ENCODE measurements at places on chromosomes 16 and 17.

DNA sequence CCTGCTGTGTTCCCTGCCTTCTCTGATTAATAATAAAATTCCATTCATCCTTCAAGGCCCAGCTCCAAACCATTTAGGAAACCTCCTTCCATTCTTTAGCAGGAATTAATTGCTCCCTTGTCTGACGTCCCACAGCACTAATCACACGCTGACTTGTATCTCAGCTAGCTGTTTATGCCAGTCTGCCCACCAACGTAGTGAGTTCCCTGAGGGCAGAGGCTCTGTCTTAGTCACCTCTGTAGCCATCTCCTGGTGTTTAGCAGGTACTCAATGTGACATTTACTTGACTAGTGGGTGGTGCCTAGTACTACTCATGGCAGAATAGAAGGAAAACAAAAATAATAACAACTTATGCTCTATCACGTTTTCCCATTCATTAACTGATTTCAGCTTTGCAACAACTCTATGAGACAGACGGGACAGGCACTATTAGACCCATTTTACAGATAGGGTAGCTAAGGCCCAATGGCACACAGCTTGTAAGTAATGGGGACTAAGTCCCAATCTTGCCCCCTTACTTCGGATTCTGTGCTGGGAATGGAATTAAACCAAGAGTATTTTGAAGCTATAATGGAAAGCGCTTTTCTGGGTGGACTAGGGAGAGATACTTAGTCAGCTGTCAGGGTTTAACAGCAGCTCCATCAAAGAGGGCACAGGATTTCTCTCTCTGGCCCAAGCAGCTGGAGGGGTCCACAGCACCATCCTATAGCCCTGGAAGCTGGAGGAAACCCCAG is 931 bp upstream of the WIPF2 start:
- DNase-seq: no peak

GRCh38 chr17:6473128-6473767 is 29.0 kb downstream of the PIMREG start:
- DNase-seq: peak; percentile 4

DNA sequence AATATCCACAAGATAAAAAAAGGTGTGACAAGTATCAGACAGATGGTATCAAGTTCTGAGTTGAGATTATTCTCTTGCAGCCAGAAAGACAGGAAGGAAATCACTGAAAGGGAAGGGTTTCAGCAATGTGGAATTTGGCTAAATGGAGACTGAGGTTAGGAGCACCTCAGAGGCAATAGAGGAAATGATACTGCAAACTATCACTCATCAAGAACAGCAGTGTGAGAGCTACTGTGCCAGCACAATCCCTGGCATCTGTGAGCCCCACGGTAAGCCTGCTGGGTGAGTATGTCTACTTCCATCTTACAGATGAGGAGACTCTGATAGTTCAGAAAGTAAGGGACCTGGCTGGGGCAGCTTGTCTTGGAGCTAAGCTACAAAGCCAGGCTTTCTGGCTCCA is 162.0 kb downstream of the SALL1 start:
- no peak for DNase-seq

- DNase-seq: no peak
Measured at GRCh38 chr16:30760577-30761426, 1.1 kb downstream of the CFAP119 start.

DNA sequence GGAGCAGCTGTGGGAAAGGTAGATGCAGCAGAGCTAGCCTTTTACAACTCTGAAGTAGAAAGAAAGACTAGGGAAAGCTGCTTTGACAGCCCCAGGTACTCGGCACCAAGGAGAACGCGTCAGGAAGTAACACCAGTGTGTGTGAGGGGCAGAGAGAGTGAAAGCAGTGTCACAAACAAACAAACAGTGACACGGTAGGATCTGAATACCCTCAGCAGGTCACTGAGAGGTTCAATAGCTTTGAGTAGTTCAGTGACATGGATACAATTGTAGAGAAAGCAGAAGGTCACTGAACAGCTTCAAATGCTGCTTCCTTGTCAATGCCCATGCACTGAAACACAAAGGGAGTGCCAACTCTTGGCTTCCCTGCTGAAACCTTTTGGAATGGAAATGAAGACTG is 150.3 kb upstream of the C17orf78 start:
- DNase-seq: no peak

DNA sequence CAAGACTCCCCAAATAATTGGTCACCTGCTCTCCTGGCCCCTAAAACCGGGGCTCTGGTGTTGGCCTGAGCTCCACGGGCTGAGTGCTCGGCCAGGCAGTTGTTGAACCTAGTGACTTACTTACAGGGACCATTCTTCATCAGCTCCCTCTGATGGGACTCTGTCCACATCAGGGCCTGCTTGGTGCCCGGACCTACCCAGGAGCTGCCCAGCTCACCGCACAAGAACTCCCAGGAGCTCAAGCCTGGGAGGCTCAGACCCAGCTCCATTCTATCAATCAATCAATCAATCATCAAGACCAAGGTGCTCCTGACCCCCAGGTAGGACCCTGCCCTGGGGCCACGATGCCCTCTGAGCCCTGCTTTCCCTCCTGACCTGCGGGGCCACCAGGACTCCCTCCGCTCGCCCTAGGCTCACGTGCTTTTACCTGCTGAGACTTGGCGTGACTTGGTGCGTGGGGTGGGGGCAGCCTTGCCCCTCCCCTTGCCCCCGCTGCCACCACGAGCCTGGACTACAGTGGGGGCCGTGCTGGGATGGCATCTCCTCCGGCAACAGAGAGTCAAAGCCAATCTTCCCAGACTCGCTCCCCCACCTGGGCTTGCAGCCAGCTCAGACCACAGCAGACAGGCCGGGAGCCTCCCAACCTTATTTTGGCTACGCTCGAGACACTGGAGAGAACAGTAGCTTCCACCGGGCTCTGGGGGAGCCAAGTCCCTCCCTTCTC is 15.7 kb downstream of the IL34 start:
- no peak for DNase-seq

- DNase-seq: no peak
Measured at GRCh38 chr16:88669980-88670379, 7.1 kb upstream of the MVD start.

- DNase-seq: no peak
Measured at GRCh38 chr16:11670171-11671131, 2.2 kb downstream of the SNN start.

DNA sequence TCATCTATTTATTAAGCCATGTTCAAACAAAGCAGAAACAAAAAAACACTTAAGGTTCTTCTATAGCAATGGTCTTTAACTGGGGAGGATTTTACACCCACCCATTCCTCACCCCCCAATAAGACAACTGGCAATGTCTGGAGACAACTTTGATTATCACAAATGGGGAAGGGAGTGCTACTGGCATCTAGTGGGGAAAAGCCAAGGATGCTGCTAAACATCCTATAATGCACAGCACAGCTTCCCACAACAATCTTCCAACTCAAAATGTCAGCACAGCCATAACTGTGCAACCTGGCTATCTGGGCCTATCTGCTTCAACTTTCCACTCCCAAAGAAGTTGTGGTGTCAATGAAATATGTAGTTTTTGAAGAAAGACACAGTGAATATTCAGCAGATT is 1044.4 kb downstream of the CDH8 start:
- DNase-seq: no peak

GRCh38 chr17:60971515-60972369 is 294.1 kb downstream of the BCAS3 start:
- no peak for DNase-seq

DNA sequence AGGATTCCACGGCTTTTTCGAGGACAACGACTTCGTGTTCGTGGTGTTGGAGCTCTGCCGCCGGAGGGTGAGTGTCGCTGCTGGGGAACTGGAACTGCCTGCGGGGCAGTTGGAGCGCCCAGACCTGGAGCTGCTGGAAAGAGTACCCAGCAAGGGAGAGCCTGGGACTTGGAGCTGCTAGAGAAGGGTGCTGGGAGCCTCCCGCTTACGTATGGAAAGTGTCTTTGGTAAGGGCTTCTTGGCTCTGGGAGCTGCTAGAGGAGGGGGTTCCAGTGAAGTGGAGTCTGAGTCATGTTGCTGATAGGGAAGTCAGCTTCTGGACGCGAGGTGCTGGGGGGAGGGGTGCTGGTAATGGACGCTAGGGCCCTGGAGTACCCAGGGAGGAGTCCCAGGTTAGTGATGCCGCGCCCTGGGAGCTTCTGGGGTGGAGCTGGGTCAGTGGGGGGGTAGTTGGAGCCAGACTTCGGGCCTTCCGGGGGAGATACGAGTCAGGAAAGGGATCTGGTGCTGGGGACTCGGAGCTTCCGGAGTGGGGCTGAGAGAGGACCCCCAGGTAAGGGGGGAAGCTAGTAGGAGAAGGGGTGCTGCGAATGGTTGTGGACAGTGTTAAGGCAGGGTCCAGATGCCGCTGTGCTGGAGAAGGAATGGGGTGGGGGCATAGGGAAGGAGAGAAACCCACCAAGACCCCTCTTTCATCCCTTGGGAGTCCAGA is 741 bp downstream of the PLK1 start:
- peak; percentile 14 for DNase-seq

DNA sequence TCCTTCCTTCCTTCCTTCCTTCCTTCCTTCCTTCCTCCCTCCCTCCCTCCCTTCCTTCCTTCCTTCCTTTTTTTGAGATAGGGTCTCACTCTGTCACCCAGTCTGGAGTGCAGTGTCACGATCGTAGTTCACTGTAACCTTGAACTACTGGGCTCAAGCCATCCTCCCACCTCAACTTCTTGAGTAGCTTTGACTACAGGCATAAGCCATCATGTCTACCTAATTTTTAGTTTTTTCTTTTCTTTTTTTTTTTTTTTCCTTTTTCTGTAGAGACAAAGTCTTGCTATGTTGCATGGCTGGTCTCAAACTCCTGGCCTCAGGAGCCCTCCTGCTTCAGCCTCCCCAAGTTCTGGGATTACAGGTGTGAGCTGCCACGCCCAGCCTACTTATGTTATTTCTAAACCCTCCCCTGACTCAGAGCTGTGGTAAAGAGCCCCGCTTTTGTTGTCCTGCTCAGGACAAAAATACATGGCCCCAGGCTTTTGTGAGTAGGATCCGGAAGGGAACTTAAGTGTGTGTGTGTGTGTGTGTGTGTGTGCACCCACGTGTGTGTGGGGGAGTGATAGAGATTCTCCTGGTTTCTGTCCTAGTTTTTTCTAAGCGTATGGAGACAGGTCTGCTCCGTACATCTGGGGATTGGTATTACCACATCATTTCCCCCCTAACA is 67.1 kb downstream of the PRKCB start:
- DNase-seq: no peak

GRCh38 chr17:14452856-14453255 is 152.0 kb downstream of the HS3ST3B1 start:
- no peak for DNase-seq

Measured in NCI-H1092 (cell line).